ENCODE measurements at places on chromosomes 5 and 9.
A peak's percentile ranks its signal among the peaks of the same experiment; 100 is the strongest.

- DNase-seq, result no peak
Observed at GRCh38 chr9:107274953-107275422, 8.1 kb upstream of the RAD23B start.

DNA sequence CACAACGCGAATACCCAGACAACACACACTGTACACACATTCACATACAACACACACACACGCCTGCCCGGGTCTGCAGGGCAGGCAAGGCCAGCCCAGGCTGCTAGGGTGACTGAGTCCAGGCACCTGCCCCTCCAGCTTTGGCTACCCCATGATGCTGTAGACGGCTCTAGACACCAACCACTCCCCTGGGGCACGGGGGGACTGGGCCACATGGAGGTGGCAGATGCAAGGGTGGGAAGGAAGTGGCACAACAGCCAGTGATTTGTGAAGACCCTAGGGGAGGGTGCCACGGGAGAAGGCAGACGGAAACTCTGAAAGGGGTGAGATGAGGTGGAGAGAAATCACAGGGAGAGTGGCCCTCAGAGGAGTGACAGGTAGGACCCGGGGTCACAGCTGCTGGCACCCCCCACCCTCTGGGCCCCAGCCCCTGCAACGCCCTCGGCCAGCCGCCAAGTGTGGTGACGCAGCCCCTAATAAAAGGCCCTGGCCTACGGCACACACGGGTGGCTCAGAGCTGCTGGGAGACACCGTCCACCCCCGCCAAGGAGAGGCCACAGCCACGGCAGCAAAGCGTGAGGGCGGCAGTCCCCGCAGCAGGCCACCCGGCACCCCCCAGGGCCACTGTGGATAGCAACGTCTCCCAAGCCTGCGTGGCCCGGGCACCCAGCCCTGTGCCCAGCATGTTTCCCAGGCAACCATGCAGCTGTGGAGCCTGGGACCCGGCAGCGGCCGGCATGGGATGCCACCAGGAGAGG, 6.6 kb upstream of the CCDC187 start:
- no peak for DNase-seq

GRCh38 chr5:150523472-150524350, 15.8 kb downstream of the NDST1 start:
- DNase-seq, result peak; percentile 15

DNA sequence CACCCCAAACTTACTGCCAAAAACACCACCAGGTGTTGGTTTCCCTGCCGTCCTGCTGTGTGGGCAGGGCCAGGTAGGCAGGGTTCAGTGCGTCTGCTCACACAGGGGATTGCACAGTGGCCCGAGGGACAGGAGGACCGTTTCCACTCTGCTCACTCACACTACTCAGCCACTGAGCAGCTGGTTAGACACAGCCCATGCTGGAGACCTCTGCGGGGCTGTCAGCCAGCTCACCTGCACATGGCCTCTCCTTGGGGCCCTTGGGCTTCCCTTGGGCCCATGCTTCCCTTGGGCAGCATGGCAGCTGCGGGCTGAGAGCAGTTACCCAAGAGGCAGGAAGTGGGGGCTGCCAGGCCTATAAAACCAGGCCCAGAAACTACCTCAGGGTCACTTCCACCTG, 79.0 kb downstream of the SYK start:
- DNase-seq, result no peak

DNA sequence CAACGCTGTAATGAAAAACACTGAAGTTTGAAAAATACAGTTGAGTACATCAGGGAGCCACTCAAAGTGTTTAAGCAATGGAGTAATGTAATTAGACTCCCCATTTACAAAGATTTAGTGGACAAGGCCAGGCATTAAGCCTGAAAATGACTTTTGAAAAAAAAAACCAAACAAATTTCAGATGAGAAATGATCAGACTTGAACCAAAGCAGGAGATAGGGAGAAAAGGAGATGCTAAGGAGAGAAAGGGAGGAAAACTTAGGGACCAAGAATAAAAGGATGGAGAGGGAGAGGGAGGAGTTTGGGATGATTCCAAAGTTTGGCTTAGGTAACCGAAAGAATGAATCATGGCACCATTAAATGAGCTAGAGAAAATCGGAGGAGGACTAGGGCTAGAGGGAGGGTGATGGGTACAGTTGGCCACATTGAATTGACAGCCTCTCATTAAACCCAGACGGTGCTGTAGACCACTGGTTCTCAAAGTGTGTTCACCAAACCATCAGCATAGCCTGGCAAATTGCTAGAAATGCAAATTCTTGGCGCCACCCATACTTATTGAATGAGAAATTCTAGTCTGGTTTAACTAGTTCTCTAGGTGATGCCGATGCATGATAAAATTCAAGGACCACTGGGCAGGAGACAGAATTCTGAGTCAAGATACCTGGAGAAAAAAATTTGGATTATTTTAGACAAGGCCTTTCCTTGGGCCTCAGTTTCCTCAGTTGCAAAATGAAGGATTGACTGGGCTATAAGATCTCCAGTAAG, 6.2 kb upstream of the CPEB4 start:
- no peak for DNase-seq

- DNase-seq, result peak; percentile 13
Observed at GRCh38 chr9:33637881-33638280, 113.8 kb downstream of the ANKRD18B start.

DNA sequence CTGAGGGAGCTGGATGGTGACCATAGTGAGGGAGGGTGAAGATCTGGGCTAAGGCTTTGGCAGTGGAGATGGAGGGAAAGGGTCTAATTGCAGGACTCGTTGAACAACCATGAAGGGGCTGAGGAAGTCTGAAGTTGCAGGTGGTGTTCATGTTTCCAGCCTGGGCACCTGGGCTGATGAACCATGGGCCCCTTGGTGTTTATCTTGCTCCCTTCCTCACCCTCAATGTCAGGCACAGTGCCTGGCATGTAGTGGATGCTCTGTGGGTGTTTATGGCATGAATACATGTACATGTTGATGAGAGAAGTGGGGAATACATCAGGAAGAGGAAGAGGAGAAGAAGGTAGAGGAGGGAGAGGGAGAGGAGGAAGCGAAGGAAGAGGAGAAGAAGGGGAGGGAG, 31.3 kb upstream of the COL15A1 start:
- DNase-seq, result no peak

Measured in activated CD4-positive, alpha-beta T cell treated with anti-CD3 and anti-CD28 coated beads for 36 hours (primary cell).